ENCODE measurements at places on chromosomes 6 and 20. TPM values are rescaled to one million over a fixed set of nuclear protein-coding genes. Genes with fewer than 3 reads are reported as not detected.

Gene TRAPPC3L
- not detected for total RNA-seq

Gene DEFB129
- not detected for total RNA-seq

Gene DEFB119
- total RNA-seq = not detected

Gene GHRH
- total RNA-seq = not detected

- DNase-seq = no peak
Observed at GRCh38 chr6:129317931-129318820, 391.8 kb downstream of the ARHGAP18 start.

DNA sequence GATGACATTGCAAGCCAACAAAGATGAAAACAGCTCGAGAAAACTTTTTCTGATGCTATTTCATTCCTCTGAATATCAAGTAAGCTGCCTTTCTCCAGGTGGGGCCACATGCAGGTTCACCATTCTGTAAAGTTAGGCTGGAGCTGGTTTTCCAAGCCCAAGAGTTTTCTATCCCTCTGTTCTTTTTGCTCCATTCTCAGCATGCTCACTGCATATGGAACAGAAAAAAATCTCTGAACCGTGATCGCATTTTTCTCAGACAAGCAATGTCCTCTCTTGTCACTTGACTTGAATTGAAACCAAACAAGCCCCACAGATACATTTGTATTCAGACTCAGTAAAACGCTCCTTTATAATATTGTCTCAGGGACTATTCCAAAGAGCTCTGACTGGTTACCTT is 451.6 kb downstream of the FRK start:
- DNase-seq = no peak

- no peak for DNase-seq
Observed at GRCh38 chr6:45590696-45591184, 213.0 kb upstream of the SUPT3H start.

- no peak for DNase-seq
Observed at GRCh38 chr6:4790158-4790899, 14.1 kb downstream of the CDYL start.

- no peak for DNase-seq
Observed at GRCh38 chr6:166864333-166864732, 92.0 kb downstream of the RNASET2 start.

GRCh38 chr20:53826597-53827291 is 233.1 kb upstream of the ZNF217 start:
- DNase-seq = no peak
